ENCODE measurements at places on chromosomes 6 and 20.

GRCh38 chr6:404685-405423 lies 13.3 kb downstream of the IRF4 start:
- no peak for DNase-seq

GRCh38 chr6:36827261-36828079 lies 11.8 kb downstream of the CPNE5 start:
- no peak for DNase-seq

- no peak for DNase-seq
These were observed 157.8 kb downstream of the CDKAL1 start for GRCh38 chr6:20692023-20692422.

GRCh38 chr6:53440336-53440945 lies 91.7 kb upstream of the ELOVL5 start:
- no peak for DNase-seq

DNA sequence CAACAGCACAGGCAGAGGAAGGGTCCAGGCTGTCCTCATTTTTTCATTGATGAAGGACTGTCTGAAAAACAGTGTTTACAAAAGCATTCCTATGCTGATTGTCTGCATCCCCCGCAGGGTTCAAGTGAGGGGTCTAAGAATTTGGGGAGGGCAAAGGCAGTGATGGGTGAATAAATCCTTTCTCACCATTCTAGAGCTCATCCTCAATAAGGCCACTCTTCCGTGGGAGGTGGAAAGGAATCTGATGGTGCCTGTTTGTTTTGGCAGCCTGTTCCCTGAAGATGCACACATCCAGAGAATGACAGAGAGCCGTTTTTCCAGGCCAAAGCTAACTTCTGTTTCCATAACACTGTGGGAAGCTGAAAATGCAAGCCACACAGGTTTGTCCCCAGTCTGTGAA lies 164.5 kb downstream of the MOXD1 start:
- no peak for DNase-seq

DNA sequence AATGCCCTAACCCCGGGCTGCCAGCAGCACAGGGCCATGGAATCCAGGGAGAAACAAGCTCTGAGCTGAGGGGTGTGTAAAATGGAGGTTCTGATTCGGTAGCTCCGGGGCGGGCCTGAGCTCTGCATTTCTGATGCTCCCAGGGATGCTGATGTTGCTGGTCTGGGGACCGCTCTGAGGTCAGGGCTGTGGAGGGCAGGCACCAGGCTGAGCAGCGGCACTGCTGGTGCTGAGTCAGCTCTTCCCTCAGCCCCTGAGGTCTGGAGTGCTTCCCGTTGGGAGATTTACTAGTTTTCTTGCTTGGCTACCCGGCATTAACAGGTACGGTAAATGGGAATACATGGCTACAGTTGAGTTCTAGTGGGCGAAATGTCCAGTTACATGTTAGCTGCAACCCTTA lies 18.6 kb upstream of the CST3 start:
- DNase-seq = no peak

DNA sequence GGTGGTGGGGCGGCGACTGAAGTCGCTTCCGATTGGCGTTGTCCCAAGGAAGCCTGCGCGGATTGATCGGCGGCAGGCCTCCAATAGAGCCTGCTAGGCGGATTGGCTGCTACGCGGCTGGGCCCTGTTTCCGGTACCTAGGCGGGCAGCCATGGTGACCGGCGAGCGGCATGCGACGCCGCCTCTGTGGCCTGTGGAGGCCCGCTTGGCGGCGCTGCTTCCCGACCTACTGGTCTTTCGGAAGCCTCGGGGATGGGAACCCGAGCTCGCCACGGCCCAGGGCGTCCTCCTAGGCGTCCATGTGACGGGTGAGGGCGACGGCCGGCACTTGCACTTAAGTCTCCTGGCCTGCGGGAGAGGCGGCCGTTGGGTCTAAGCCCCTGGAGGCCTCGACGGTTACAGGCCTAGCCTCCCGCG lies 28.1 kb downstream of the NFYA start:
- no peak for DNase-seq

- DNase-seq = no peak
These were observed 416.5 kb downstream of the BCKDHB start for GRCh38 chr6:80523010-80523409.

DNA sequence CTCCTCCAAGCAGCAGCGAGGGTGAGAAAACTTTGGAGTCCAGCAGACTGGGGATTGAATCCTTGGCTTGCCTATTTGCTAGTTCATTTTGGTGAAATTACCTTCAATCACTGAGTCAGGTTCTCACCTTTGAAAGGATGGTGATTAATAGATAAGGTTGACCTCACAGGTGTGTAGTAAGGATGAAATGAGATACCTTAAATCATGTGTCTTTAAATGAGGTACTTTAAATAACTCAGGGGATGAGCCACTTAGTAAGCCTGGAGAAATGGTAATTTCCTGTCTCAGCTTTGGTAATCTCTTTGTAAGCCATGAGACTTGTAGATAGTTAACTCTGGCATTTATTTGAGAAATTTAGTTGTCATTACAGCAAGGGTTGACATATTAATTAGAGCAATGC lies 70.2 kb downstream of the TULP4 start:
- DNase-seq = no peak

GRCh38 chr6:27743787-27744186 lies 168.4 kb downstream of the OR2B2 start:
- DNase-seq = no peak

DNA sequence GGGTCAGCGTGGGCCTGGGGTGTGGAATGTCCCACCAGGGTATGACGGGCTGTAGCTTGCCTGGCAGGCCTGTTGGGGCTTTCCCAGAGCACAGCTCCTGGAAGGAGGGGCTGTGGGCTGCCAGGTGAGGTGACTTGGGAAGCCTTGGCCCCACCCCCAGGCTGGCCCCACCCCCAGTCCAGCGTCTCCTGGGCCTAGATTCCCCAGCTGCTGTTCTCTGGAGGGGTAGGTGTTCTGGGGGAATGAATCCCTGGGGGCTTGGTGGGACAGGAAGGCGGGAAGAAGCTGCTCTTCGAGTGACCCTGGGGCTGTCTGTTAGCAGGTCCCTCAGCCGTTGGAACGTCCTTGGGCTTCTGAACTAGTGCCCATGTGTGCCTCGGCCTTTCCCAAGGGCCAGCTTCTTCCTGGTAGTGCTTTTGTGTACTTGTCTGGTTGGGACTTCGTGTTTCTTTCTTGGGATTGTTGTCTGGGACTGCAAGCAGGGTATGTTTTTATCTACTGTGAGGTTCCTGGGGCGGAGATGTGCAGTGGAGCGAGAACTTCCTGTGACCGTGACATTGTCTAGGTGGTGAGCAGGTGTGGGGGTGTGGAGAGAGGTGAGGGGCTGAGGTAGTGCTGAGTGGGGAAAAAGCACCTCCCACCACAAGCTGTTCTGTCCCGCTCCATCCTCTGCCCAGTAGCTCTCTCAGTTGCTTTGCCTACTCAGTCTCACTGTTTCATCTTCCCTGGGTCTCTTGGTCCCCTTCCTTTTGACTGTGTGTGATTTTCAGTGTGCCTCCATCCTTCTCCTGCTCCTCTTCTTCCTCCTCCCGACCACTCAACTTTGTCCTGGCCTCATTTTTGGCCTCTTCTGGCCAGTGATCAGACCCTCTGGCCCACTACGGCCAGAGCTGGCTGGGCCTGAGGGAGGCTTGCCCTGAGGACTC lies 1.3 kb upstream of the DDR1 start:
- DNase-seq = no peak

- no peak for DNase-seq
These were observed 7.7 kb downstream of the CSTF1 start for GRCh38 chr20:56400001-56400640.

- DNase-seq = no peak
These were observed 34.2 kb upstream of the ZNF337 start for GRCh38 chr20:25730862-25731261.

DNA sequence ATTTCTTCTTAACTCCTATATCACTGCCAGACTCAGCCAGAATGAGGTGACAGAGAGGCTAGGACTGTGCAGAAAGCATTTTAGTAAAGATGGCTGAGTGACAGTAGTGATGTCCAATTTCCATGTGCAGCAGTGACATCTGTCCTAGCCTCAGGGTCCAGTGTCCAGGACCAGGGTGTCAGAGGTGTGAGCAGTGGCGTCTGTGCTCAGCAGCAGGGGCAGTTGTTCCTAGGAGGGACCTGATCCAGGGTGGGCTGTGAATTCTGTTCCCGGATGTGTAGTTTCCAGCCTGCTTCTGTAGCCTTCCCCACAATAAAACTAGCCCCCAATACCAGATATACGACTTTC lies 6.0 kb downstream of the HLA-B start:
- no peak for DNase-seq

- no peak for DNase-seq
These were observed 178.7 kb downstream of the GJA10 start for GRCh38 chr6:90072935-90073464.

DNA sequence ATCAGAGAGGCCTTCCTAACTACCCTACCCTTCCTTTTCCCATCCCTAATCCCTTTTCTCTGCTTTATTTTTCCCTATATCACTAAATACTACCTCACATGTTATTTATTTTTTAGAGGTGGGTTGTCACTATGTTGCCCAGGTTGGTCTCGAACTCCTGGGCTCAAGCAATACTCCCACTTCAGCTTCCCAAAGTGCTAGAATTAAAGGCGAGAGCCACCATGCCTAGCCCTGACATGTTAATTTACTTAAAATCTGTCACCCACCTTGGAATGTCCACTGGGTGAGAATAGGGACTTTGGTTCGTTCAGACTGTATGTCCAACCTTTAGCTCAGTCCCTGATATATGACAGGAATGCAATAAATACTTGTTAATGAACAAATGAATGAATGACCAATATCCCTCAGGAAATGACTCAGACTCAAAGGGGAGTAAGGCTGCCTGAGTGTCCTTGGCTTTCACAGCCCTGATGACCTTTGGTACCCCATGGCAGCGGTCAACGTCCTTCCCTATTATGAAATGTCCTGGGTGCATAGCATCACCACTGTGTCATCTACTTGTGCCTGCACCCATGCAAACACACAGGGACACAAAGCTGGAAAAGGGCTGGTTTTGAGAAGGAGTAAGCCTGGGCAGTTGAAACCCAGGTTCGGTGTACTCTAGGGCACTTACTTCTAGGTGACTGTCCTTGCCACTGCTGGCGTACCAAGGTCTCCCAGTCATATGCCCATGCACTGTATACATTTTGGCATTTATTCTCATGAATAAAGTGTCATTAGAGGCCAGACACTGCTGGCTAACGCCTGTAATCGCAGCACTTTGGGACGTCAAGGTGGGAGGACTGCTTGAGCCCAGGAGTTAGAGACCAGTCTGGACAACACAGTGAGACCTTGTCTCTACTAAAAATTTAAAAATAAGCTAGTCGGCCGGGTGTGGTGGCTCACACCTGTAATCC lies 26.5 kb downstream of the BCL2L1 start:
- no peak for DNase-seq

GRCh38 chr6:136612666-136613389 lies 62.6 kb upstream of the MAP7 start:
- DNase-seq = no peak

DNA sequence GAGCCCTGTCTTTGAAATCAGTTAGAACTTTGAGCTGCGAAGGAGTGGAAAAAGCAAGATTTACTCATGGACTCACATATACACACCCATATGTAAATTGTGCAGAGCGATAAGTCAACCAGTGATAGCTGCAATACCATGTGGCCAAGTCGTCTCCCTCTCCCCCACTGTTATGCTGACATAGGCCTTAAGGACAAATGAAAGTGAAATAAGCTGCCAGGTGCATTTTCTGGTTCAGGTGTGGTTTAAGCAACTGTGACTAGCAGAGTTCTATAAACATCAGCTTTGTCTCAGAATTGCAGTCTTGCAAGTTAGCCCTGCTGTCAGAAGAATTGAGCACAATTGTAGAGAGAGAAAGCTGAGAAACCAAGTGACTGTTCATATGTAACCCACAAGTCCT lies 9.6 kb downstream of the FAM83B start:
- no peak for DNase-seq

GRCh38 chr20:47818996-47819609 lies 33.8 kb upstream of the SULF2 start:
- no peak for DNase-seq

DNA sequence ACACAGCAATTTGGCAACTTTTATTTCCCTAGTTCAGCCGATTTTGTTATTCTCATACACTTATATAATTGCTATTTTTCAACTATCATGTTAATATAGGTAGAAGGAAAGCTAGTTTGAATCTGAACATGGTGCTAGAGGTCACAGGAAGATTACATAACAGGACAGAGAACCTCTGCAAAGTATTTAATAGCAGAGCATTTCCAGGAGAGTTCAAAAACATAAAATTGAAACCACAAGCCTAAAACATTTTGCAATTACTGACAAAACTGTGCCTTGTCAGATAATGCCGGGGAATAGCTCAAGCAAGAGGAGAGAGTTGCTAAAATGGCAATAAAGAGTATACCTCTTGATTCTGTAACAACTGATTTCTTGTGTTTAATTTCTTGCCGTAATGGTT lies 70.8 kb downstream of the TFAP2B start:
- no peak for DNase-seq

DNA sequence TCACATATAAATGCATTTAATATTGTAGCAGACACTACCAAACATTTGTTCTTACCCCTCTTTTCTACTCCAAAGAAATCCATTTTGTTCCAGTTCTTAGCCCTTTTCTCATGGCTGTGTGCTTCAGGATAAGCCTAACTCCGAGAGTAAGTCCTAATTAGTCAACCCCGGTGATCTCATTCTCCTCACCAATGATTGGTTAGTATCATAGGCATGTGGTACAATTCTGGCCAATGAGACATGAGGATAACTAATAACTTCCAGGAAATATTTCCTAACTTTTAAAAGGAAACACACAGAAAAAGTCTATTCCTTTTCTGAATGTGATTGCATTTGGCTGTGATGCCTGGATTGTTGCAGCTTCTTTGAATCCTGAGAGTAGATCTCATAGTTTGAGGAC lies 116.0 kb downstream of the GPR63 start:
- DNase-seq = no peak

DNA sequence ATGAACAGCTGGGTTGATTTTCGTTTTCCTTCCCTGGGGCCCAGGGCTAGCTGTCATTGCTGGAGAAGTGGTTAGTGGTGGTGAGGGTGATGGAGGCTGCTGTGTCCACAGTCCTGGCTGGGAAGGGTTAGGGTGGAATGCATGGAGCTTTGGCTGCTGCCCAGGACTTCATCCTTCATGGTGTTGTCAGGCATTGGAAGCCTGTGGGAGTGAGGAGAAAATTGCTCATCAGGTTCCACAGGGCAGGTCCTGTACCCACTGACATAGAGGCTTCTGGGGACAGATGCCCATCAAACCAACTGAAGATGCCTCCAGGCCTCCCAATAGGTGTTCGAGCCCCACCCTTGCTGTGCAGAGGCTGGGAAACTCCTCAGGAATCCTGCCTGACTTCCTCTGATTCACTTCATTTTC lies 262.4 kb upstream of the SUPT3H start:
- no peak for DNase-seq

- no peak for DNase-seq
These were observed 182.3 kb upstream of the CDYL start for GRCh38 chr6:4593951-4594350.

DNA sequence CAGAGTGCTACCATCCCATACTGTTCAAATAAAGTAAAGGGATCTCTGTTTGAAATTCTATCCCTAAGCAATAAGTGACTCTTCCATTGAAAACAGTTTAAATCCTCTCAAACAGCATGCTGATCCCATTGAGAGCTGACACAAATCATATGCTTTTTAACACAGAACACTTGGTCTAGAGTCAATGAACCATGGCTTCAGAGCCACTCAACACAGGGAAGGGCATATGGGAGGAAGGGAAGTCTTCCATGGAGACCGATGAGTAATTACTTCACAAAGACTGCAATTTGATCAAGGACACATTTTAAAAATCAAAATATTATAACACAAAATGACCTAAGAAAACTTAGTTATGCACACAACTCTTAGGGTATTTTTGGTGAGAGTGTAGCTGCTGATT lies 1073.0 kb upstream of the MAP3K7 start:
- DNase-seq = no peak

GRCh38 chr20:48326434-48326691 lies 501.4 kb downstream of the PREX1 start:
- no peak for DNase-seq
